ENCODE measurements at places on chromosomes 12 and 14. TPM values are rescaled to one million over a fixed set of nuclear protein-coding genes. Genes with fewer than 3 reads are reported as not detected.

Gene KERA
- not detected for total RNA-seq

Gene FAM181A
- total RNA-seq, result not detected

Gene HVCN1
- 0.86 TPM for total RNA-seq

Gene ZNF26
- total RNA-seq, result 8.7 TPM

Gene ANAPC5
- total RNA-seq, result 91.3 TPM

Gene FITM1
- total RNA-seq, result not detected

Gene DEGS2
- 2.1 TPM for total RNA-seq

Gene MYF5
- total RNA-seq, result not detected

Gene BATF
- not detected for total RNA-seq

Gene SLC17A8
- total RNA-seq, result not detected

Gene ERC1
- total RNA-seq, result 12.8 TPM

Gene PLBD1
- 4.6 TPM for total RNA-seq

Gene TEX52
- total RNA-seq, result not detected

Gene RBP5
- not detected for total RNA-seq

Gene KRT72
- not detected for total RNA-seq

Gene PLCZ1
- total RNA-seq, result not detected

Gene FGFR1OP2
- 27.7 TPM for total RNA-seq

Gene RNASE7
- 0.07 TPM for total RNA-seq

Gene OR6C2
- total RNA-seq, result not detected

Gene ZNF605
- 2.4 TPM for total RNA-seq

Gene GLS2
- total RNA-seq, result 0.20 TPM

Gene LIN7A
- 0.62 TPM for total RNA-seq

Gene MAP1LC3B2
- total RNA-seq, result 1.3 TPM

Gene CIROP
- not detected for total RNA-seq

Gene MYF6
- total RNA-seq, result not detected

Gene CLEC1A
- total RNA-seq, result not detected

Gene IL31
- not detected for total RNA-seq

Gene INHBC
- total RNA-seq, result not detected

Gene GPR65
- total RNA-seq, result not detected

Gene KRT85
- total RNA-seq, result not detected

Gene PPP1R1A
- 0.33 TPM for total RNA-seq

Gene TAS2R14
- 0.68 TPM for total RNA-seq

Gene PRR4
- total RNA-seq, result 1.6 TPM

Gene TAC3
- not detected for total RNA-seq

Gene ARHGAP9
- total RNA-seq, result 0.17 TPM

Gene TSPAN19
- not detected for total RNA-seq

Gene C1S
- total RNA-seq, result 42.0 TPM

All from A549 treated with Hydrocortisone at 1 μM for 4 hours (cell line).